ENCODE measurements at places on chromosomes 13 and 19.
A peak's percentile ranks its signal among the peaks of the same experiment; 100 is the strongest.

GRCh38 chr19:41386442-41386841, 10.1 kb downstream of the TMEM91 start:
- DNase-seq, result no peak

DNA sequence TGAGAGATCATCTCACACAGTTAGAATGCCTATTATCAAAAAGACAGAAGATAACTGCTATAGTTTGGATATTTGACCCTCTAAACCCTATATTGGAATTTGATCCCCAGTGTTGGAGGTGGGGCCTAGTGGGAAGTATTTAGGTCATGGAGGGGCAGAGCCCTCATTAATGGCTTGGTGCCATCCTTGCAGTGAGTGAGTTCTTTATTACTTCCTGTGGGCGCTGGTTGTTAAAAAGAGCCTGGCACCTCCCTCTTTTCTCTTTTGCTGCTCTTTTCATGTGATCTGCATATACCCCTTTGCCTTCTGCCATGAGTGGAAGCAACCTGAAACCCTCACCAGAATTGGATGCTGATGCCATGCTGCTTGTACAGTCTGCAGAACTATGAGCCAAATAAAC, 66.8 kb downstream of the TDRD3 start:
- no peak for DNase-seq

DNA sequence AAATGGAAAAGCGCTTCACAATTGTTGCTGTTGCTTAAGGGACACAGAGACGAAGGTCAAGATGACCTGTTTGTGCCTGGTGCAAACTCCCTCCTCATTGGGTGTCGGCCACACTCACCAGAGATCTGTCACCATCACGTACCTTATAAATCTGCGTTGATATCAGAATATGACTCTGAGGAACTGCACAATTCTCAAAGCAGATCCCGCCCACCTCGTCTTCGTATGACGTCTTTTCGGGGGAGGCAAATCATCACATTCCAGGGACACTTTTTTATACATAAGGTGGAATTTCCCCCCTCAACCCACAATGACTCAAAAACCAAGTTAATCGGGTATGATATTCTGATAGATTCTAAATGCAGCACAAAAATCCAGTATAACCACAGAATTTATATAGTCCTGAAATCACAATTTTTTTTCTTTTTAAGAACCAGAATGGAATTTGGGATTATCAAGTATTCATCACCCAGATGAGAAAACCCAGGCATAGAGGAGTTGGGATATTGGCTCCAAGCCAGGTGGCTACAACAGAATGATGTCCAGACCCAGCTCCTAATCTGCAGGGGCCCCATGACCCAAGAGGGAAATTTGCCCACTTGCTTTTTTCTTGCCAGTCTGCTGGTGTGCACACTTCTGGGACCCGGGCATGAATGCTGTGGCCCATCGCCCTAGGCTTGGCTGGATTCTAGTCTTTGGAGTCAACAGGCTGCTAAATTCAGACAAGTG, 50.6 kb upstream of the MTIF3 start:
- peak; percentile 7 for DNase-seq

- DNase-seq, result no peak
Measured at GRCh38 chr13:102460806-102461205, 59.0 kb upstream of the FGF14 start.

GRCh38 chr19:15412832-15413231, 6.0 kb downstream of the AKAP8L start:
- DNase-seq, result no peak

DNA sequence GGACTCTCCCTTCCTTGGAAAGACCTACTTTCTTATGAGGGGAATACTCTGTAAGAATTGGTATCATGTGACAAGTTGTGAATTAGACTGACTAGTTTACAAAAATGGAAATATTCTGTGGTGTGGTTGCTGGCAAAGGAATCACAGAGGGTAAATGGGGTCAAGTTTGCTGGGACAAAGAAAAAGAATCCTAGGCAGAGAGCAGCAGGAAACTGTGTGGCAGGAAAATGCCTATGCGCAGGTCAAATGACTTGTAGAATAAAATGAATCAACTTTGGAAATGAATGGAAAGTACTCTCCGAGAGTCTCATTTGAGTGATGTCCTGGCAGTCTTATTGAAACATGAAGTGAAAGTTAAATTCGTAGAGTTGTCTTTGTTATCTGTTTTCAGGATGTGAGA, 1250.7 kb downstream of the UQCRFS1 start:
- DNase-seq, result no peak

DNA sequence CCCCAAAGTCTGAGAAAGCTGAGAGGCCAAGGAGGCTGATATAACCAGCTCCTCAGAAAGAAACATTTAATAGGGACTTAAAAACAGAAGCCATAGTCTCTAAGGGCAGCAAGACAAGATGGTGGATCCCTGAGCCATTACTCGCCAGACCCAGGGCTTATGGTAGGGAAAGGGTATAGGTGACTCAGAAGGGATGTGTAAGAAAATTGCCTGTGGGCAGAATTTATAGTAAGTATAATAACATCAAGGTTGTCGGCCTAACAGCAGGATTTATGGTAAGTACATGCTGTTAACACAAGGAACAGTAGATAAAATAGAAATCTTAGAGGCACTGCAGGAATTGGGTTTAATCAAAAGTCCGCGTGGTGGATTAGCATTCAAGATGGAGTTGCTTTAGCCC, 14.7 kb downstream of the KBTBD6 start:
- no peak for DNase-seq

DNA sequence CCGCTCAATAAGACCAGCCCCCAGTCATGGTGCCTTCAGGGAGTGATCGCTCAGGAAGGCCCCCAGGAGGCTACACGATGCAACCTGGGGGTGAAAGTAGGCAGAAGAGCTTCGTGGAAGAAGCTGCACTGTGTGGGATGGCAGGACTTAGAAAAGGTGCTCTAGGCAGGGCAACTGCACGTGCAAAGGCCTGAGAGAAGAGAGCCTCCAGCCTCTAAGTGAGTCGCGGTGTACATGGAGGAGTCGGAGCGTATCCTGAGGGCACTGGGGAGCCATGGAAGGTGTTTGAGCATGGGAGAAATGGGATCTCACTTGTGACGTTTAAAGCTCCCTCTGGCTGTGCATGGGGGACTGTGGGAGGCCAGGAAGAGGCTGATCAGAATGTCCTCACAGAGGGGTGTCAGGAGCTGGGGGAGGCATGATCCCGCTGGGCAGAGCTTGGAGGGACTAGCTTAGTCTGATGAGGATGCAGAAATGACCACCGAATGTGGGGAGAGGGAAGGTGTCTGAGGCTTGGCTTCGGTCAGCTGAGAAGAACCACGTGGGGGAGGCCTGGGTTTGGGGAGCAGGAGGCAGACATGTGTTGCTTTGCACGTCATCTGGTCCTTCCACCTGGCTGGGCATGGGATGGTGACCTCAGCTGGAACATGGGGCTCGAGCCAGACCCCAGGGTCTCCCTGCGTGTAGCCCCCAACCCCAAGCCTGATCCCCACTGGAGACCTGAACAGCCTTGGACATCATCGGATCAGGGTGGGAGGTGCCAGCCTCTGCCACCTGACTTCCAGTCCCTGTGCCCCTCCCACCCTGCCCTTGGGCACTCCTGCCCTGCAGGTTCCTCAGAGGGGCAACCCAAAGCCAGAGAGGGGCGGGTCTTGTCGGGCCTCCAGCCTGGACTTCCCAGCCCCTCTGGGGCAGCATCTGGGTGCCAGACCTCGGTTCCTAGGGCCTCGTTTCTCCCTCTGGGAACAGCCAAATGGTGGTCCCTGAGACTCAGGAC, 1.1 kb downstream of the APC2 start:
- no peak for DNase-seq

DNA sequence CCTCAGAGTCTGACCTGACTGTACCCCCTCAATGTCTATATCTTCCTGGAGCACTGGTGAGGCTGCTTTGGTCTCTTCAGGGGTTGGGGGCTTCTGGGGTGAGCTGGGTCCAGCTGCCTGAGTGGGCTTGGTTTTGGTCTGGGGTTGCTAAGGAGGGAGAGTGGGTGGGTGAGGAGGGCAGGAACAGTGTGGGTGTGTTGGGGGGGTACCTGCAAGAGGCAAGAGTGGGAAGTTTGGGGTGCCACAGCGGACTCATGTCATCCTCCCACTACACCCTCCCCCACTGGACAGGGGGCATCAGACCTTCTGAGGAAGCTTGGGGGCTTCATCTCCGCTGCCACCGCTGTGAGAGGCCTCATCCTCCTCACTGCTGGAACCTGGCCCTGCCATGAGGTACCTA, 13.6 kb downstream of the ZNF575 start:
- DNase-seq, result no peak

DNA sequence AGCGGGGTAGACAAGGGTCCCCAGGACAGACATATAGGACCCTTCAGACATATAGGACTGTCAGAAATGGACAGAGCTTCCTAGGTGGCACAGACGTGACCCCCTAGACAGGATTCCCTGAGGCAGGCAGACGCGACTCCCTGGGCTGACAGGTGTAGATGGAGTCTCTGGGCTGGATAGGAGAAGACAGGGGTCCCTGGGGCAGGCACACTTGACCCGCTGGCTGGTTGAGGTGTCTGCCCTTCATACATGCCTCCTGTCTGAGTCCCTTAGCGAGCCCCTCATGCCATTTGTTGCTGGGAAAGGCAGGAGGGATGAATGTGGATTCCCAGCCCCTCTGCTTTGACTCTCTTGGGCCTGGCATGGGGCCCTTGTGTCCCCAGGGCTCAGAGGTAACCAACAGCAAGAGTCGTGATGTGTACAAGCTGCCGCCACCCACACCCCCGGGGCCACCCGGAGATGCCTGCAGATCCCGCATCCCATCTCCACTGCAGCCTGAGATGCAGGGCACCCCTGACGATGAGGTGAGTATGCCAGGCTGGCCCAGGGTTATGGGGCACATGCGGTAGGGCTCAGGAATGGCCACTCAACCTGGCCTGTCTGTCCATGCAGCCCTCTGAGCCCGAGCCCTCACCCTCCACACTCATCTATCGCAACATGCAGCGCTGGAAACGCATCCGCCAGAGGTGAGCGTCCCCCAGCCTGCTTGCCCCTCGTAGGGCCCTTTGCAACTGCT, 3.0 kb downstream of the HSPB6 start:
- no peak for DNase-seq

- no peak for DNase-seq
Measured at GRCh38 chr19:10706990-10707389, 5.8 kb downstream of the QTRT1 start.

DNA sequence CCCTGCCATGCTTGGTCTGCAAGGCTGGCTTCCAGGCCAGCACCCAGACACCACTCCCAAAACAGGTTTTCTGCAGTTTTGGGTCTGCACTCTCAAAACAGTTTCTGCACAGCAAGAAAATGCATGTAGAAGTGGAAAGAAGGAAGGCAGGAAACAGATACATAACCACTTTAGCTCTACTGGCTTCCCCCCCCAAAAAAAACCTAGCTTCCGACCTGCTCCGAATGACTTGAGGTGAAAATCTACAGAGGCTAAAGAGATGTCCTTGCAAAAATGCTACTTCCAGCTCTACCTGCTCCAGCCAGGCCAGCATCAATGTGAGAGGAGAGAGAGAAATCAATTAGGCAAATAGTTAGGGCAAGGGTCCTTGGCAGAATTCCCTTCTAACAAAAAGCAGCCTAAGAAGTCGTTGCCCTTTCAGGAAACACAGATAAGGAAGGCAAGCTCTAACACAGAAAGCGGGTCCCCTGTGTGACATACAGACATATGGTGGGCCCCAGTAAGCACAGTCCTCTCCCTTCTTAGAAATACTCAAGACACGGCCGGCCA, 3.4 kb downstream of the C19orf12 start:
- no peak for DNase-seq

- DNase-seq, result peak; percentile 79
Measured at GRCh38 chr19:38233740-38234251, 9.8 kb upstream of the DPF1 start.

DNA sequence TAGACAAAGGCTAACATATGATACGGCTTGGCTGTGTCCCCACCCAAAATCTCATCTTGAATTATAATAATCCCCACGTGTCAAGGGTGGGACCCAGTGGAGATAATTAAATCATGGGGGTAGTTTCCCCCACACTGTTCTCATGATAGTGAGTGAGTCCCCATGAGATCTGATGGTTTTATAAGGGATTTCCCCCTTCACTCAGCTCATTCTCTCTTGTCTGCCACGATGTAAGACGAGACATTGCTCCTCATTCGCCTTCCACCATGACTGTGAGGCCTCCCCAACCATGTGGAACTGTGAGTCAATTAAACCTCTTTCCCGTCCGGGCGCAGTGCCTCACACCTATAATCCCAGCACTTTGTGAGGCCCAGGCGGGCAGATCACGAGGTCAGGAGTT, 143.5 kb downstream of the RXFP2 start:
- no peak for DNase-seq

DNA sequence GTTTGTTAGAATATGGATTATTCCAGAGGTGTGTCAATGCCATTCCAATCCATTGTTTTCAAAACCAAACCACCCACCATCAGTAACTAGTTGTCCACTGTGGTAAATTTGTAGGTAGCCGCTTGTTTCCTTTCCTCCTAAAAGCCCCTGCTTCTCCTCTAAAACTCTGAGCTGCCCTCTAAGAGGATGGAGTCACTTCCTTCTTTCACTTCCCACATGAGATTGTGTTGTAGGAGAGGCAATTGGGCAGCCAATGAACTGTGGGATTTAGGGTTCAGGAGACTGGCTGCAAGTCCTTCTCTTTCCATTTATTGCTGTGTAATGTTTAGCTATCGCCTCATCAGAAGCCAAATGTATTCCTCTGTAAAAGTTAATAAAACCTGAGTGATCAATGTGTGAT, 49.9 kb upstream of the RFXAP start:
- DNase-seq, result no peak

DNA sequence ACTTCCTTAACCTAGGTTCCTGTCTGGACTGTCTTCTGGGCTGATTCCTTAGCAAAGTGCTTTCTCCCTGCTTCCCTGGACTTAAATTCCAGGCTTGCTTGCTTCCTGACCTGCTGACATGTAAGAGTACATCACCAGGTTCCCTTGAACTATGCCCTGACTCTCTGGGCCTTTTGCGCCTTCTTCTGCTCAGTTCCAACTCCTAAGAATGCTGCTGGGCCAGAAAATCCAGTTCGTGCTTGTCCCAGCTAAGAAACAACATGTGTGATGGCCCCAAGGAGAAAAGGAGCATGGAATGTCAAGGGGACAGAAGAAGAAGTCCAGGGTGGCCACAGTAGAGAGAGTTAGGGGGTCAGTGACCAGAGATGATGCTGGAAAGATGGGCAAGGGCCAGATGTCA, 42.6 kb upstream of the MBNL2 start:
- DNase-seq, result no peak

- no peak for DNase-seq
Measured at GRCh38 chr19:50290775-50291174, 38.4 kb downstream of the KCNC3 start.

GRCh38 chr13:105902396-105902795, 633.1 kb downstream of the EFNB2 start:
- DNase-seq, result no peak

Data from stimulated activated CD4-positive, alpha-beta T cell treated with anti-CD3 and anti-CD28 coated beads, Interleukin-4, amount 100 ng/mL, for 24 hours (primary cell).